ENCODE measurements at places on chromosomes 4 and X.

- no peak for DNase-seq
Observed at GRCh38 chr4:154574311-154574710, 11.5 kb downstream of the FGB start.

GRCh38 chr4:100811046-100811445 lies 293.2 kb upstream of the EMCN start:
- DNase-seq: peak; percentile 64

GRCh38 chr4:147287588-147287890 lies 193.4 kb upstream of the EDNRA start:
- no peak for DNase-seq

GRCh38 chrX:118975831-118976598 lies 1.6 kb downstream of the LONRF3 start:
- peak; percentile 74 for DNase-seq

- no peak for DNase-seq
Observed at GRCh38 chr4:73894001-73894400, 24.8 kb downstream of the CXCL1 start.

DNA sequence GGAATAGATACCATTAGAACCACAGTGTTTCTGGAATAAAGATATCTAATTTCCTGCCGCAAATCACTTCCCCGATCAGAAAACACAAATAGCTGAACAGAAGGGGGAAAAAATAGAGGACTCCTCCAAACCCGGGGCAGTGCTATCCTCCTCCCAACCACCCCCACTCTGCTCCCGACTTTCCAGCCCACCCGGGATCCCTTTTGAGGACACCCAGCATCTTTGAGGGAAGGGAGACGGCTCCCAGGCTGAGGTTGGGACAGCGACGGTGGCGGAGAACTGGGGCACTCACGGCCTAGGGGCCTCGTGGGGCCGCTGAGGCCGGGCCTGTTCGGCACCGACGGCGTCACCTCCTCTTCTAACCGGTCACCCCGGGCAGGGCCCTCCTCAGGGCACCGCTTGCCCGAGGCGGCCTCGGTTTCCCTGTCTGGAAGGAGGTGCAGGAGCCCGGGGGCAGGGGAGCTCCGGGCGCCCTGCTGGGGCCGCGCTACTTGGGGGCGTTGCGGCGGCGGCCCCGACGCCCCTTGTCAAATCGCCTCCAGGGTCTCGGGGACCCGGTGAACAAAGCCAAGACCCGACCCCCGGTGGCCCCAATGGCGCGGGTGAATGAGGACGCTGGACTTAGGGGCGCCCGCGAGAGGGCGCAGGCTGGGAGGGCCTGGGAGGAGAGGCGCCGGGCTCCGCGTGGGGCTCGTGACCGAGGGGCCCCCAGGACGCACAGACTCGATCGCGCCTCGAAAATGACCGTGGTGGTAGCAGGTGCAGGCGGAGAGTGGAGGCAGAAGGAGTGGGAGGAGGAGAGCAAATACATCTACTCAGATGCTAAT lies 6.9 kb upstream of the ARX start:
- DNase-seq: peak; percentile 40

DNA sequence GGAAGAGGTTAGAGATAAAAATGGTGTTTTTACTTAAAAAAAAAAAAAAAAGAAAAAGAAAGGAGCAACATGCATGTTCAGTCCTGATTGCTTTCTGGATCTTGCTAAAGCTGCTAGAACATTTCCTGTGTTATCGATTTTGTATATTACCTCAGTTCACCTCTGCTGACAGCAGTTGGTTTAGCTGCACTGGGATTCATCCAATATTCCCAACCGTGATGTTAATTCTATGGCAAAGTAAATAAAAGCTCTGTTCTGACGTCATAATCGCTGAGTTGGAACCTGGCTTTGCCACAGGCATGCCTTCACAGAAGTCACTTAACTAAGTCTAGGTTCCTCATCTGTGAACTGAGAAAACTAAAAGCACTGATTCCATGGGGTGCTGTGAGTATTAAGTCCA lies 90.7 kb upstream of the SORBS2 start:
- no peak for DNase-seq

DNA sequence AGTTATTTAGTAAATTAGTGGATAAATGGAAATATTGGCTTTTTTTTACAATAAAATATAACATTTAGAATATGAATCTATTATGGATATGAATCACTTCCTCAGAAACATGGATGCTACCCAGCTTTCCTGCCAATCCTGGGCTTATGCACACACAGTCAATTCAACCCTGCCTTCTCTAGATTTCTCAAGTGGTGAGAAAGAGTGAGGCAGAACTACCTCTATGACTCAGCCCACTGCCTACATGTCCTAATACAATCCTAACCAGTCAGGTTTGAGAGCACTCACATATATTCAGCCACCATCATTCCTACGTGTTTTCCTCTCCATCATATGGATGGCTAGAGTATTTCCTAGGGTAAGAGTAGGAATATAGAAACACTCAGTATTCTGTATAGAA lies 91.1 kb upstream of the ANKRD50 start:
- no peak for DNase-seq

- no peak for DNase-seq
Observed at GRCh38 chr4:10502717-10503116, 45.5 kb upstream of the ZNF518B start.

- DNase-seq: no peak
Observed at GRCh38 chr4:101125045-101125942, 222.0 kb downstream of the PPP3CA start.

DNA sequence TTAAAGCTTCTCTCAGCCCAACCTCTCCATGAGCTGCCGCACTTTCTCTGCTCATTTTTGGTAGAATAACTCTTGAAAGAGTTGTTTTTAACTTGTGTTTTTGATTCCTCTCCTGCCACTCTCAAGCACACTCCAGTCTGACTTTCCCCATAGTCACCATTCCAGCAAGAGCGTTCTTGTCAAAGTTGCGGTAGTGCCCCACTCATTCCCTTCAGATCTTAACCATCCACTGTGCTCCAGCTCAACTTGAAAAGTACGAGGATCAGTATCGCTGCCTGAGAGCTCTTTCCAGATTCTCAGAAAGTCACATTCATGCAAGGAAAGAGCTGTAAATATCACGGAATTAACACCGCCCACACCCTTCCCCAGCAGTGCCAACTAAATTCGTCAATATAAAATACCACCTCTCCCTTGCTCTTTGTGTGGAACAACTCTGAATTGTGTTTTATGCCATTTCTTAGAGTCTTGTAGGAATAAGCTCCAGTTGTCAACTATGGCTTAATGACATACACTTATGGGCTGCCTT lies 59.7 kb upstream of the IL15 start:
- DNase-seq: no peak

- no peak for DNase-seq
Observed at GRCh38 chr4:103204111-103204510, 6.0 kb upstream of the CENPE start.

DNA sequence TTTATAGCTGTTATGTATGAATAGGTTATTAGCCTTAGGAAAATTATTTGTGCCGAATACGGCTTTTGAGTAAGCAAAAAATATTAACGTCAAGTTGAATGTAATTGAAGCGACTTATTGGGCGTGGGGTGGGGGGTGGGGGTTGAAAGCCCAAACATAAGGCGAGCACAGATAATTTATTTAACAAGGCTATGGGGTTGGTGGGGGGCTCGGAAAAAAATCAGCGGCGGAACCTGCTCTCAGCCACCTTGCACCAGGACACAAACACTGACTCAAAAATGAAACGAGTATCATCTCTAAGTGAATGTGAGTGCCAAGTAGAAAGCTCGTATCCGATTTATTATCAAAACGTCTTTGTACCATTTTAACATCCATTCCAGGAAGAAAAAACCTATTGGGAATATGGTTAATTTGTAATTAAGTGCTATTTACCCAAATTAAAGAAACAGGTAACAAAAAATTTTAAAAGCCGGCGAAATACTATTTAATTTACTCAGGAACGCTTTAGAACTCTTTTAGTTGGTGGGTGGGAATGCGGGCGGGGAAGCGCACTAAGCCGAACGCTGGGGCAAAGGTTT lies 902 bp upstream of the LARP1B start:
- DNase-seq: no peak

- DNase-seq: no peak
Observed at GRCh38 chr4:101089168-101089567, 258.2 kb downstream of the PPP3CA start.

DNA sequence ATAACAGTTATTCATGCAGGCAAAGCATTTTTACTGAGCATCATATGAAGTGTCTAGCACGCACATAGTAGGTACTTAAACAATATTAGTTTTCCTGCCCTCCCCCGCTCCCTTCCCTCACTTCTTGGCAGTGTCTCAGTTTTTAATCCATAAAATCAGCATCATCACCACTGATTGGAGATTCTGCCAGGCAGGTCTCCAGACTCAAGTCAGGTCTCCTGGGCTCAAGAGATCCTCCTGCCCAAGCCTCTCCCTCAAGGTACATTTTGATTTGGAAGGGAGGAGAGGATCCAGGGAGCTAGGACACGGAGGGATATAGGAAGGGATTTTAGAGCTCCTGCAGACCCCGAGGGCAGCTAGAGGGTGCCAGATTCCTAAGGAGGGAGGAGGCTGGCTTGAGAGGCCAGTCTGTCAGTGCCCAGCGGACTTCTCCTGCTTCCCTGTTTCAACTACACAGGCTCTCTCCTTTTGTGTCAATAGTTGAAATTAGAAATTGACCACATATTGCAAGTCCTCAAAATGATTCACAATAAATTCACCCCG lies 4.4 kb upstream of the FAT1 start:
- DNase-seq: peak; percentile 36

- DNase-seq: no peak
Observed at GRCh38 chr4:183988874-183989273, 83.8 kb downstream of the STOX2 start.

- peak; percentile 38 for DNase-seq
Observed at GRCh38 chrX:119488749-119489148, 20.5 kb downstream of the SLC25A5 start.

- no peak for DNase-seq
Observed at GRCh38 chrX:110037178-110037577, 34.3 kb downstream of the TMEM164 start.
